ENCODE measurements at places on chromosomes 5 and 9. TPM values are rescaled to one million over a fixed set of nuclear protein-coding genes. Genes with fewer than 3 reads are reported as not detected.

GRCh38 chr5:36681711-36682110 is 75.3 kb downstream of the SLC1A3 start:
- DNase-seq = no peak

GRCh38 chr9:125468646-125469045 is 207.0 kb downstream of the GAPVD1 start:
- no peak for DNase-seq

DNA sequence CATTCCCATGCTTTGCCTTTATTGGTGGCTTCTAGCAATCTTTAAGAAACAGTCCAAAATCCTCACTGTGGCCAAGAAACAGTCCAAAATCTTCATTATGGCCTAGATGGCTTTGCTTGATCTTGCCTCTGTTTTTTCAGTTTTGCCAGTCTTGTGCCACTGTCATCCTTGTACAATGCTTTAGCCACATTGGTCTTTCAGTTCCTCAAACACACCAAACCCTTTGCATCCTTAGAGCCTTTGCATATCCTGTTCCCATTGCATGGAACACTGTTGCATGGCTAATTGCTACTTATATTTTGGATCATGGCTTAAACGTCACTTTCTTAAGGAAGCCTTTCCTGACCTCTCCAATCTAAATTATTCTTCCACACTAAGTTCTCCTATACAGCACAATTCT is 22.1 kb downstream of the MRRF start:
- DNase-seq = no peak

DNA sequence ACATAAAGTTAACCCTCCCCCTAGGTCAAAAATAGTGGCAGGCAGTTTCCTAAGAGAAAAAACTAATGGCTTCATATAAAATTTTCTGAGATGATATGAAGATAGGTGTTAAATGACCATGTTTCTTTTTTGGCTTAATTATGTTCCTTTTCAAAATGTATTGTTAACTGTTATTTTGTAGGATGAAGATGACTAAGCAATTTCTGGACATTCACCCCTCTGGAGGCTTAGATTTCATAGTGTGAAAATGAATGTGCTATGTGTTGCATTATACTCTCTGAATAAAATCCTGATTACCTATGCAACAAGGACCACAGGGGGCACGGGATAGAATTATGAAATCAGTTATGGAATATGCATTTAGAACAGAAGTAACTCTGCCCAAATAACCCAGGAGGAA is 233.5 kb downstream of the MRPS30 start:
- no peak for DNase-seq

- DNase-seq = no peak
Measured at GRCh38 chr9:116342061-116342460, 188.5 kb downstream of the PAPPA start.

GRCh38 chr5:55231029-55231918 is 2.1 kb downstream of the CCNO start:
- DNase-seq = no peak

- DNase-seq = no peak
Measured at GRCh38 chr5:135429301-135430134, 17.6 kb downstream of the DCANP1 start.

GRCh38 chr5:54944364-54944763 is 41.0 kb downstream of the ESM1 start:
- peak; percentile 17 for DNase-seq

Gene ZNF462
- 28.0 TPM for total RNA-seq

DNA sequence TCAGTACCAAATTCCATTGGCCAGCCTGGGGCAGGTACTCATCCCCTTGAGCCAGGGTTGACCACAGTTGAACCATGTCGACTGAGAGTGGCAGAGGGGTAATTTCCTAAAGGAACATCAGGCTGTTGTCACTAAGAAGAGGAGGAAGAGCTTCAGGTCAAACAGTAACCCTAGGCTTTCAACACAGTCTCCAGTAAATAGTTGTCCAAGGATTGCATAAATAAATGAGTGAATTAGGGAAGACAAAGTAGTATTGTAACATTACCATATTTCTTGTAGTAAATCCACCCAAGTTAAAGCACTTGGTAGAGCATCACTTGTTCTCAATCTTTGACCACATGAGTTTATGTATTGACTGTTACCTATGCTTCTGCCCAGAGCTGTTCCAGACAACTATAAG is 7.4 kb downstream of the PSAT1 start:
- no peak for DNase-seq

- no peak for DNase-seq
Measured at GRCh38 chr5:154784856-154785255, 29.7 kb downstream of the LARP1 start.

- DNase-seq = peak; percentile 77
Measured at GRCh38 chr9:71769175-71770161, 1.2 kb upstream of the CEMIP2 start.

DNA sequence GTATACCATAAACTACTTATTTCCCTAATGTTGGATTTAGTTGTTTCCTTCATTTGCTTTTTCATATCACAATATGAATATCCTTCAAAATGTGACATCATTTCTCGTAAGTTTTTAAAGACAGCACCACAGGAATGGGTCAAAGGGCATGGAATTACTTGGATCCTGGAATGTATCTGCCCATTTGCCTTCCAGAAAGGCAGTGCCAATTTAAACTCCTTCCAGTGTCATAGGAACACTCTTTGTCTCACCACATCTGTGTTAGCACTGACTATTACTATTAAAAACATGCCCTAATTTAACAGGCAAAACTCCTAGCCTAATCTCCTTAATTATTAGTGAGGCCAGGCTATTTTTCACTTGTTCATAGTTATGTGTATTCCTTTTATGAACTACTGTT is 58.0 kb downstream of the SPTLC1 start:
- no peak for DNase-seq

GRCh38 chr9:33230756-33231622 is 9.0 kb upstream of the SPINK4 start:
- DNase-seq = peak; percentile 77

- DNase-seq = no peak
Measured at GRCh38 chr5:1417586-1418225, 27.5 kb downstream of the SLC6A3 start.

GRCh38 chr5:68330574-68330973 is 115.0 kb downstream of the PIK3R1 start:
- peak; percentile 61 for DNase-seq

Data from mammary epithelial cell (primary cell).